Fibroblast of the conjunctiva (primary cell): ENCODE measurements at places on chromosomes 16 and 17.

- DNase-seq = no peak
Measured at GRCh38 chr16:31355431-31356100, 590 bp downstream of the ITGAX start.

DNA sequence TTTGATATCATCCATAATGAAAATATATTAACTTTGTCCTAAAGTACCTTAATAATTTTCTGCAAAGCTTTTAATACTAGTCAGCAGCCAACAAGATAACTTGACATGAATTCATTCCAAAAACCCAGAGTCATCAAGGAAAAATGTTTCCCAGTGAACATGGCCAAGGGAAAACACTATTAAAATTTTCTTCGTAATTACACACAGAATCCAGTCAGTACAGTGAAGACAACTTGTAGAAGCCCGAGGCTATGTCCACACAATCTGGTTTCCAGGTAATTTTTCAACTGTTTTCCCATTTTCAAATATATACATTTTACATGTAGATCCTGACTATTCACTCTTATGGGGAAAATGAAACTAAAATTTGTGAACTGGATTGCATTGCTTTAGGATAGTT is 600.9 kb downstream of the CDH8 start:
- DNase-seq = no peak

- no peak for DNase-seq
Measured at GRCh38 chr17:57455063-57455914, 199.0 kb downstream of the MSI2 start.

- no peak for DNase-seq
Measured at GRCh38 chr16:21276090-21276489, 2.0 kb downstream of the CRYM start.

GRCh38 chr17:50148226-50149090 is 2.0 kb downstream of the PPP1R9B start:
- no peak for DNase-seq

GRCh38 chr16:4091240-4092012 is 24.8 kb downstream of the ADCY9 start:
- DNase-seq = no peak

DNA sequence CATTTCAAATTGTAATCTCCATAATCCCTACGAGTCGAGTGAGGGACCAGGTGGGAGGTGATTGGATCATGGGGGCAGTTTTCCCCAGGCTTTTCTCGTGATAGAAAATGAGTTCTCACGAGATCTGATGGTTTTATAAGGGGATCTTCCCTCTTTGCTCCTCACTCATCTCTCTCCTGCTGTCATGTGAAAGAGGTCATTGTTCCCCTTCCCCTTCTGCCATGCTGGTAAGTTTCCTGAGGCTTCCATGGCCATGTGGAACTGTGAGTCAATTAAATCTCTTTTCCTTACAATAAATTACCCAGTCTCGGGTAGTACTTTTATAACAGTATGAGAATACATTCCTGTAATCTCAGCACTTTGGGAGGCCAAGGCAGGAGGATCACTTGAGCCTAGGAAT is 76.7 kb upstream of the MARCHF10 start:
- DNase-seq = no peak

DNA sequence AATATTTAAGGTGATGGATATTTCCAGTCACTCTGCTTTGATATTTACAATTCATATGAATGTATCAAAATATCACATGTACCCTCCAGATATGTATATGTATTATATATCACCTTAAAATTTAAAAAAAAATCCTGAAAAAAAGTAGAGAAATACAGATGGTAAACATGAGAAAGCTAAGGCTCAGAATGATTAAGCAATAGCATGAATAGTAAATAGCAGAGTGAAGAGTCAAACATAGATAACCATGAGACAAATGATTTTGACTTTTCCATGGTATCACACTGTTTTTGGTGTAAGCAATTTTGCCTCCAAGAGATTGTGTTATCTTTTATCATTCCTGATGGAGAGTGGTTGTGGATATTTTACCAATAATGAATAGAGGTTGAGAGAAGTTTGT is 868.8 kb downstream of the CDH11 start:
- DNase-seq = no peak

DNA sequence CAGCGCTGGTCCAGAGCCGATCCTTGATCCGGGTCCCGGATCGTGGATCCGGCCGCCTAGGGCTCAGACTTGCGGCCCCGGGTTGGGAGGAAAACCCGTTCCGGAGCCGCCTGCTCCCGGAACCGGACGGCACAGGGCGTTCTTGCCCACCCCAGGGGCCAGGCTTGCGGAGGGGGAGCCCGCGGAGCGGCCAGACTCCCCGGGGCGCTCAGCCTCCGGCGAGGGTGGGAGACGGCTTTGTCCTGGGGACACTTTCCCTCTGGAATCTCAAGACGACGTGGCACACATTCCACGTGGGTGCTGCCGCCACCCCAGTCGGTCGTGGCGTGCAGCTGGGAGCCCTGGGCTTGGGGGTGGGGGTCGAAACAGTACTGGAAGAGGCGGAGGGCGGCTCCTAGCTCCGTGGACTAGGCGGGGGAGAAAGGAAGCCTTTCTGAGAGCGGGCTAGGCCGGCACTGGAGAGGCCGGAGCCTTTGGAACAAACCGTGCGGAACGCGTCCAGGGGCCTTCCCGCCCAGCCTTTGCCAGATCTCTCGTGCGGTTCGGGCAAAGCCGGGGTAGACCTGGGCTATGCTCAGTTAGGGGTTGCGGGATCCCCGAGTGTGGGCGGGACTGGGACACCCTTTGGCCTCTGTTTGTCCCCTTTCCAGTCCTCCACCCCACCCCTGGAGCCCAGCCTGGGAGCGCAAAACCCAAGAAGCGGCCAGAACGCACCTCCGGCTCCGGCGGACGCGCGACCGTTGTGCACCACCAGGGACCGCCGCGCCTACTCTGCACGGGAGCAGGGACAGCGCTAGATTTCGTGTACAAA is 26.5 kb downstream of the SREBF1 start:
- peak; percentile 57 for DNase-seq

DNA sequence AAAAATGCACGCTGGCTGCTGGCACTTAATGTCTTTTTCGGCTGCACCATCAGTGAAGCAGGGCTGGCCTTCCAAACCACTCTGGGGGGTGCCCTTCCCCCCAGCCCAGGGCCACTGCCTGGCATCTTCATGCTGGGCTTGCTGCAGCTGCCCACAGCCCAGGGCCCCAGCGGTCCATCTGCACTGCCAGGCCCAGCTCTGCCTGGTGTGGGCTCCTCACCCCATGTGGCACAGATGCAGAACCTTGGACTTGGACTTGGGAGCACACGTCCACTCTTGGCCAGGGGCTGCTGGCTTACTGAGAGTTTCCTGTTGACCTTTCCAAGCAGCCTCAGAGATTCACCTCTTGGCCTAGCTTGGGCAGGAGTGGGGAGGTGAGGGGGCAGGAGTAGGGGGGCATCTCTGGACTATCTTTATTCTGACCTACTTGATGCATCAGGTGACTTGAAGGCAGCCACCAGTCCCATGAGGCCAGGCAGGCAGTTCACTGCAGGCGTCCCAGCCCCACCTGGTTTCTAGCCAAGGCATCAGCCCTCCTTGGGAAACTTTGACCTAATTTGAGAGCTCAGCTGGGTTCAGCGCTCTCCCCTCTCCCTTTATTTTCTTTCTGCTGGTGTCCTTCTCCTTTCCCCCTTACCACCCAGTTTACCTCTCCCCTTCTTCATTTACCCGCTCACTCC is 365.8 kb downstream of the CPPED1 start:
- no peak for DNase-seq

GRCh38 chr17:31390748-31391495 is 553 bp upstream of the RAB11FIP4 start:
- DNase-seq = no peak

- peak; percentile 63 for DNase-seq
Measured at GRCh38 chr16:68022728-68023537, at the start of the genes DDX28 and DUS2. Gene DDX28, minus strand, starts transcription at chr16:68023232. Its CDS starts 30 bp downstream, at chr16:68023202. Gene DUS2, plus strand, starts transcription at chr16:68023284. Its CDS starts 14,740 bp downstream, at chr16:68038024.

DNA sequence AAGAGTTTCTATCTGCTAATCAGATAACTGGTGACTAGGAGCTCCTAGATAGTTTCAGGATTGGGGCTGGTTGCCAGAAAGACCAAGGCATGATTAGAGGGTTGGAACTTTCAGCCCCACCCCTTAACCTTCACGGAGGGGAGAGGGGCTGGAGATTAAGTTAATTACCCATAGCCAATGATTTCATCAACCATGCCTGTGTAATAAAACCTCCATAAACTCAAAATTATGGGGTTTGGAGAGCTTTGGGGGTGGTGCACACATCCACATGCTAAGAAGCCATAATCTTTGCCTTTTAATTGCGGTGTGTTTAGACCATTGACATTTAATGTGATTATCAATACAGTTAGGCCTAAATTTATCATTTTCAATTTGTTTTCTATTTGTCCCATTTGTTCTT is 161.7 kb downstream of the CDK5R1 start:
- no peak for DNase-seq

DNA sequence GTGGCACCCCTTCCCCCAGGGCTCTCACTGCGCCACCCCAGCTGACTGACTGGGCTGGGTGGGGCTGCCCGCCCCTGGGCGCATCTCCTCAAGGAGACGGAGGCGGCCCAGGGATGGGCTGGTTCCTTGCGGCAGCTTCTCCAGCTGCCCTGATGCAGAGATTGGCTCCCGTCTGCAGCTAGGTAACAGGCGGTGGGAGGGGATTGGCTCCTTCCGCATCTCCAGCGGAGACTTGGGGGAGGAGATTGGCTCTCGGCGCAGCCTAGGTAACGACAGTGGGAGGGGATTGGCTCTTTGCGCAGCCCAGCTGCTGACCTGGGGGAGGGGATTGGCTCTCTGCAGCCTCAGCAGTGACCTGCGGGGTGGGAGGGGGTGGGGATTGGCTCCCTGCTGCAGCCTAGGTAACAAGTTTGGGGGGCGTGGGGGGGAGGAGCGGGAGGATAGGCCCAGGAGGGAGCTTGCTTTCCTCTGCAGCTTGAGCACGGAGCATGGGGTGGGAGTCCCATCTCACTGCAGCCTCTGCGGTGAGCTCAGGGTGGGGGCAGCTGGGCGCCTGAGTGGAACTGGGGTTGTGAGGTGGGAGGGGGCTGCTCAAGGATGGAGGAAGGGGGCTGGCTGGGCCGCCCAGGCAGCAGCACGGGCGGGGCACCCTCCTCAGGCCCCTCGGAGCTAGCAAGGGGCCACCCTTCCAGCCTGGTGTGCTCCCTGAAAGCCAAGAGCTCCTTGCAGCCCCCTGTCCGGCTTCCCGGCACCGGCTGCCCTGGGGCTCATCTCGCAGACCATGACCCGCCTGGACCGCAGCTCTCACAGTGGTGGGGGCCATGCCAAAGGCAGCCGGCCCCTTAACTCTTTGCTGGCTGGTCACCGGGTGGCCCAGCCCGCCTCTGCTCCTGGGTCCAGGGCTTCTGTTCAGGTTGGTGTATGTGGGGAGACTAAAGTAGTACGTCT is 6.4 kb downstream of the NFE2L1 start:
- DNase-seq = peak; percentile 91

DNA sequence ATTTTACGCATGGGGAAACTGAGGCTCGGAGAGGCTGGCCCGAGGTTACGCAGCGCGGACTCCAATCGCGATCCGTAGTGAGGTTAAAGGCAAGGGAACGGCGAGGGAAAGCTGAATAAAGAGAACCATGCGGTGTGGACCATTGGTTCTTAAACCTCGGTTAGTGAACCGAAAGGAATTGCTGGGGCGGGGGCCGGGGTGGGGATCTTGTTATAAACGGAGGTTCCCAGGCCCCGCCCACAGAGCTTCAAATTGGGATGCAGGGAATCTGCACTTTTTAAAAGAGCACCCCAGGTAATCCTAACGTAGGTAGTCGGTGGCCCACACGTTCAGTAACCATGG is 524 bp downstream of the IQCK start:
- no peak for DNase-seq

DNA sequence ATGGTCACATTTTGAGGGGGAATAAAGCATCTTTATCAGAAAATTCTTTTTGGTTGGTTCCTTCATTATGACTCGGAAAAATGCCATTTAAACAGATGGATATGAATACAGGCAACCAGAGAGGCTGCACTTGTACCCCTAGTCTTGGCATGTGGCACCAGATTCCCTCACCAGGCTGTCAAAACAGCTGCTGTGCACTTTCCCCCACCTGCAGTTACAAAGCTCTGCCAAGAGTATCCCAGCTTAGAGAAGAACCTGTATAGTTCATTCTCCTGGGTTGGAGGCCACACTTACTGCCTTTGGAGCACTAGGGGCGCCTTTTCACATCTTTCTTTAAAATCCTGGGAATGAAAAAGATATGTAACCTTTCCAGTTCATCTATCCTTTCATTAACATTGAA is 190.3 kb downstream of the KIF2B start:
- no peak for DNase-seq

DNA sequence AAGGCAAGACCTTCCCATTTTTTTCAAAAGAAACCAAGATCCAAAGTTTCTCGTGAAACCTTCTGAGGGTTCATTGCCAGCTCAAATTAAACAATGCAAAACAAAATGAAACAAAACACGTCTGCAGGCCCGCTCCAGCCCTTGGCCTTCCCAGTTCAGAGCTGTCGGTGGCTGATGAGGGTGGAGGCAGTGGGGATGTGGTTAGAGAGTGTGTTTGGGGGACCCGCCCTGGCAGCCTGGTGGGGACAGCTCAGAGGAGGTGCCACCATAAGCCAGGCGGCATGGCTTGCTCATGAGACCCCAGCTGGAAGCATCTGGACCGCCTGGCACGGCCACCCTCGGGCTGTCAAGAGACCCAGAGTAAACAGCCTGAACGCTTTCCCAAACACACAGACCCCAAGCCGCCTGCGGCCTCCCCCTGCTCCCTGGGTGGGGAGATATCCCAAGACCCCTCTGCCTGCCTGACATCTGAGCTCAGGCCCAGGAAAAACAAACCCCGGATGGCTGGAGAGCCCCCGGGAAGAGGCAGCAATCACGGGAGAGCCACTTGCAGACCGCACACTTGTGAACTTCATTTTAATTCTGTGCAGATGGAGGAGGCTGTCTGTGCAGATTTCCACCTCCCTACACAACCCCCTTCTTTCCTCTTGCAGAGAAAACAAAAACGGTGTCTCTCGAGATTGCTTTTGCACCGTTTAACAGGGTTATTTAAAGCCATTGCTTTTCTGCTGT is 35.4 kb upstream of the LITAF start:
- no peak for DNase-seq

DNA sequence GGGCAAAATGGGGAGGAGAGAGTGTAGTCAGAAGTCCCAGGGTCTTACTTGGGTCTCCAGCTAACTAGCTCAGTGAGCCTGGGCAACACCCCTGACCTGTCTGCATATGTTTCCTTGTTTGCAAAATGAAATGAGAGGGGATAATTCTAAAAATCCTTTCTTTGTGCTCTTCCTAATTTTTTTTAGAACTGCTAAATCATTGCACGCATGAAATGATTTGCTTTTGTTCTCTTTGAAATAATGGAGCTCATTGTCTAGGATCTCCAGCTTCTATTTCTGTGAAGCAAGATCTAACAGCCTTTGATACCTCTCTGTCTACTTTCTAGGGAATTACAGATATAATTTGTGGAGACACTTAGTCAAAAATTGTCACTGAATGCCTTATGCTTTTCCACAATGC is 181.3 kb downstream of the CDH13 start:
- no peak for DNase-seq

GRCh38 chr17:50660887-50661345 is 26.2 kb downstream of the ABCC3 start:
- DNase-seq = no peak

GRCh38 chr17:39183045-39183444 is 14.4 kb downstream of the CACNB1 start:
- DNase-seq = no peak

- no peak for DNase-seq
Measured at GRCh38 chr16:31348579-31348978, 6.4 kb upstream of the ITGAX start.
